ENCODE measurements at places on chromosomes 13 and 19.

GRCh38 chr13:46844431-46844830, 47.5 kb upstream of the ESD start:
- no peak for DNase-seq

GRCh38 chr13:105466376-105466775, 1069.1 kb downstream of the EFNB2 start:
- DNase-seq, result no peak

DNA sequence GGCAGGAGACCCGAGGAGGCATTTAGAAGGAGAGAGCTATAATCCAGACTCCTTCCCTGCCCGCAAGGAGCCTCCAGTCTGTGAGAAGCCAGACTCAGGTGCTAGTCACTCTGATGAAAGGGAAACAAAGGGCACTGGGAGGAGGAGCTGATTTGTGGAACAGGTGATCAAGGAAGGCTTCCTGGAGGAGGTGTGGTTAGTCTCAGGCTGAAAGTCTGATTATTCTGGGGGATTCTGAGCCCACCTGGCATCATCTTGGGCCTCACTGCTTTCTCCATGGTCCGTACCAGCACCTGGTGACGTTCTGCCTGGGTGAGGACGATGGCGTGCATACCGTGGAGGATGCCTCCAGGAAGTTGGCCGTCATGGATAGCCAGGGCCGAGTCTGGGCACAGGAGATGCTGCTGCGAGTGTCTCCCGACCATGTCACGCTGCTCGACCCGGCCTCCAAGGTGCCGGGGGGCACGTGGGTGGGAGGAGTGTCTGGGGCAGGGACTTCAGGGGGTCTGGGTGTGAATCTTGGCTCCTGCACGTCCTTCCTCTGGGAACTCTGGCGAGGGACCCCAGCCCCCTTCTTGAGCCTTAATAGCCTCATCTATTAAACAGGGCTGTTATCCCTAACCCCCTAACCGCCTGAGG, 3.9 kb downstream of the EPS8L1 start:
- DNase-seq, result no peak

DNA sequence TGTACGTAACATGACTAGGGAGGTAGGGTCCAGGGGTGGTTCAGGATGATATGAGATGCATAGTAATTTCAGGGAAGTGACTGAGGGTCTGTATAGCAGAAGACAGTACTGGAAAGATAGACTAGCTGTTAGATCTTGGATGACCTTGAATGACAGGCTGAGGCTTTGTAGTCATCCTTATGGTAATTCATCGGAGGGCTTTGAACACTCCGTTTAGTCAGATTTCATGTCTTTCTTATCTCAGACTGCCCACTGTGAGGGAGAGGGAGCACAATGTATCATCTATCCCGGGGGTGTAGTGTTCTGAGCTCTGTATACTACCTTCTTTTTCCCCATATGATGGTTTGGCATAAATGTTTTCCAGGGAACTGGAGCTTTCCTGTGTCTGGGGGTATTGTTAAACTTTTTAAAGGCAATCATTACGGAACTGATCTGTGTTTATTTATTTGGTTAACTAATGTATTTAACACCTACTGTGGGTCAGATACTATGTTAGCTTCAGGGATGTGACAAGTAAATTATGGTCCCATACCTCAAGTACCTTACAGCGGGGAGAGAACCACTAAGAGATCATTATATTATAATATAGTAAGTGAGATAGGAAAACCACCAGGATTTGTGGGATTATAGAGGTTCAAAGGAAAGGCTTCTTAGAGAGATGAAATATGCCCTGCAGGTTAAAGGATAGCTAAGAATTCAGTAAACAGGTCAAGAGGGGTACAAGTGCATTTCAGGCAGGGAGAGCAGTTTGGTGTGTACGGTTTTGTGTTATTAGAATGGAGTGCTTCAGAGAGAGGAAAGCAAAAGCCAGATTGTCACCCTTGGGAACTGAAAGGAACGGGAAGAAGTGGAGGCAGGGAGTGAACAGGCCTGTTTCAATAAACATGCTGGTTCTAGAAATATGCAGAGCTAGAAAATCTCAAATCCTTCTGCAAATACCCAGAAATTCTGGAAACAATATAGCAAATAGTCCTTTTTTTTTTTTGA, 164.8 kb upstream of the KL start:
- no peak for DNase-seq

GRCh38 chr13:103540382-103540765, 474.2 kb upstream of the SLC10A2 start:
- DNase-seq, result no peak

DNA sequence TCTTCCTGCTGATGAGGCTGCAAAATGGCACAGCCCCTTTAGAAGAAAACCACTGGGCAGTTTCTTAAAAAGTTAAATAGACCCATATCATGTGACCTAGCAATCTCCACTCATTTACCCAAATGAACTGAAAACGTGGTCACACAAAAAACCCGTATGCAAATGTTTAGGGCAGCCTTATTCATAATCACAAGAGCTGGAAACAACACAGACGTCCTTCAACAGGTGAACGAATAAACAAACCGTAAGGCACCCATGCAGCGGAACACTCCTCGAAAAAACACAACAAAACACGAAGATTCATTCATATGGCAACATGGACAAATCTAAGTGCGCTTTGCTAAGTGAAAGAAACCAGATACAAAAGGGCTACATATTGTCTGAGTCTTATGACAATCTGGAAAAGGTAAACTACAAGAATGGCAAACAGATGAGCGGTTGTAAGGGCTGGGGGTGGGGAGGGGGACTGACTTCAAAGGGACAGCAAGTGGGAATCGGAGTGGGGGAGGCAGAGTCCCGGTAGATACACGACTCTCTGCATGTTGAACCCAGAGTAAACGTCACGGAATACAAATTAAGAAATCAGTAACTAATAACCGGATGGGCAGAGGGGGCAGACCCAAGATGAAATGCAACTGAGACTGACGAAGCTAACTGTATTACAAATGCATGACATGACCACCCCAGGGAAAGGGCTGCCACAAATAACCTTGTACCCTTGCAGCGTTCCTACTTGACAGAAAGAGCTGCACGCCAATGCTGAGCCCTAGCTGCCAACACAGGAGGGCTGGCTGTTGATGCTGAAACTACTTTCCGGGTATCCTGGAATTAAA, 33.4 kb downstream of the MLLT1 start:
- no peak for DNase-seq

DNA sequence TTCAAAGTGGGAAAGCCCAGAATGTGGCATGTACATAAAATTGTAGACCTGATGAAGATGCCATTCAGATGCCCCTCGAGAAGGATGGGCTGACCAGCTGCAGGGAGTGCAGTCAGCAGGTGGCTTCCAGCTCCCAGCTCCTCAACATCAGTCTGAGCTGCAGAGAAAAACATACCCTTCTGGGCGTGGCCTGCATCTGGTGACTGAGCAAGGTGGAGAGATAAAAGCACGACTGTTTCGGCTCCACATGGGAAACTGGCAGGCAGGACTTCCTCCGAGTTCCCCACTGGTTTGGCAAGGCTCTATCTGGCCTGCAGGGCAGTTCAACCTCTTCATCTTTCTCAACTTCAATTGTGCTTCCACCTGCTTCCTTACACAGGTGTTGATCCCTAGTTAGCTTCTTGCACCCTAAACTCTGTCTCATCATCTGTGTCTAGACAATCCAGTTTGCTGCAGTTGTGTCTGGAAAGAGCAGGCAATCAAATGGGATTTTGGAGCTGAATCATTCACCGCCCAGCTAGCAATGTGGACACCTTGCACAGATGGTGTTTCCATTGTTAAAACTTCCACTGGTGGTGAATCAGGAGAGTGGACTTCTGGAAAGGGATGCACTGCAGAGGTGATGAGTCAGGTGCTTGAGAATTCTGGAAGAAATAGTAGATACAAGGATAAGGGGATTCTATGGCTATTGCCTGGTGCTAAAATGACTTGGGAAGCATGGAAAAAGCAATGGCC, 56.8 kb downstream of the POLR1D start:
- DNase-seq, result no peak

GRCh38 chr13:25151626-25152195, 20.4 kb downstream of the AMER2 start:
- no peak for DNase-seq

DNA sequence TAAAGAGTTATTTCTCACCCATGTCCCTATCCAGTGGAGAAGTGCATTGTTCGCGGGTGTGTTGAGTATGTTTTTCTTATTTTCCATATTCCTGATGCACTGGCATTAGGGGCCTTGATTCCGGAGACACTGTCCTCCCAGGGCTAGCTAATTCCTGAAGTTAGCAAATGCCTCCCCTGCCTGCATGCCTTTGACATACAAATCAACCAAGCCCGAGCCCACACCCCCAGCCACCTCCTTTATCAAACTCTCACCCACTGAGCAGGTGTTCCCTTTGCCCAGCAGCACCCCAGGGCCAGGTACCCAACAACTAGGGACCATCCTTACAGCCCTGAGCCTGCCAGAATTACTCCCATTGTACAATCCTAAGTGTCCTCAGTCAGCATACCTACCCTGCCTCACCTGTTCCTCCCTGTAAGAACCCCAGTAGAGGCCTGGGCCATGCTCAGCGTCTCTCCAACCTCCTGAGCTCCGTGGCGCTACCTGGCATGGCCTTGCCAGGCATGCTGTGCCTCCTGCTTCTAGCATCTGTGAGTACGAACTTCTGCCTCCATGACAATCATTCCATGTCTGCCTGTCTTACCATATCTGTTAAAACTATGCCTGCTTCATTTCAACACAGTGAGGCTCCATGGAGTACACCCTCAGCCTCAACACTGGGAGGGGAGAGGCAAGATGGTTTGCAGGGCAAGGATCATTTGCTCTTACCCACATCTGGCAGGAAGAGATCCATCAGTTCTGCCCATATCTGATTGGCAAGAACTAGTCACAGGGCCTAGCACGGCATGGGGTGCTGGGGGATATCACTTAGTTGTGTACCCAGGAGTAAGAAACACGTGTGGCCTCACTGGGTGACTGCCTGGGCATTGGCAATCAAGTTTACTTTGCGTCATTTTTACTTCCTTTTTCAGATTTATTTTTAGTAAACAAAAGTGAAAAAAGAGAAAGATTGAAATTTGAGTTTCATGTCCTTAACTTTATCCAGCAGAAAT, 203.9 kb downstream of the SHISA2 start:
- DNase-seq, result no peak

GRCh38 chr13:64283926-64284325, 2868.3 kb upstream of the PCDH20 start:
- DNase-seq, result no peak

DNA sequence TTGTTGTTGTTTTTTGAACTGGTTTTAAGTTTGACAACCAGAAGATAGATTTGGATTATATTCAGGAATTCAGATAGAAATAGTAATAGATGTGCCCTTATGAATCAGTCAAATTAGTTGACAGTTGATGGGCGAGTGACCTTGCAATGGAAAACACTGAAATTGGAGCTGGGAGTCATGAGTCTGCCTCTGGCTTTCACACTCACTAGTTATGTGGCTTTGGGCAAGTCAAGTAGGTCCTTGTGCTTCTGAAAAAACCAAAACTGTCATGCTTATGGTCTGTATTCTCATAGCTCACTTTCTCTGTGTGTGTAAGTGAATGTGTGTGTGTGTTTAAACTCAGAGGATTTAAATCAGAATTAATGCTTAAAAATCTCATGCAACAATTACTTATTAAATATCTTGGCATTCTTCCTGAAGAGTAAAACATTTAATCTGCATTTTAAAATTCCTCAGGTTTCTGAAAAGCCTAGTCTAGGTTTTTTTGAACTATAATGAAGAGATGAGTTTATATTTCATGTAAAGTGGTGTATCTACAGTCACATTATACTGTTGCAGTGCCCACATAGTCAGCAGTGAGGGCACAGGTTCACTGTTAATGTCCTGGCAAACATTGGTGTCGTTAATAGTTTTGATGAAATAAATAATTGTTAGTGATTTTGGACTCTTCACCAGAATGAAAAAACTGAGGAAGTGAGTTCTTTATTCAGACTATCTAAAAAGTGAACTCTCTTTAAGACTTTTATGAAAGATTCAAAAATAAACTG, 32.5 kb downstream of the UCHL3 start:
- DNase-seq, result no peak

GRCh38 chr13:99299920-99300341, 7.3 kb downstream of the GPR183 start:
- no peak for DNase-seq

- no peak for DNase-seq
Measured at GRCh38 chr19:28632371-28633080, 580.4 kb downstream of the UQCRFS1 start.

- no peak for DNase-seq
Measured at GRCh38 chr19:46497773-46498172, 2.1 kb upstream of the PNMA8B start.

- DNase-seq, result no peak
Measured at GRCh38 chr13:20977394-20977793, 74.8 kb upstream of the XPO4 start.

DNA sequence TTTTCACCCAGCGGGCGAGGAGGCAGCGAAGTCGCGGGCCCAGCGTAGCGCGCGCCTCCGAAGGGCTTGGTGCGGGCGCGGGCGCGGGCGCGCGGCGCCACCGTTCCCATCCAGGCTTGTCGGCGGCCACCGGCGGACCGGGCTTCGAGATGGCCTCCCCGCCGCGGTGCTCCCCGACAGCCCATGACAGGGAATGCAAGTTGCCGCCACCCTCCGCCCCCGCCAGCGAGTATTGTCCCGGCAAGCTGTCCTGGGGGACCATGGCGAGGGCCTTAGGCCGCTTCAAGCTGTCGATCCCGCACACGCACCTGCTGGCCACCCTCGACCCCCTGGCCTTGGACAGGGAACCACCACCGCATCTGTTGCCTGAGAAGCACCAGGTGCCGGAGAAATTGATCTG, at the start of gene WDR88:
Gene WDR88 (plus strand): TSS at position 94 of the 400 bp plus-strand sequence. CDS start 56 bp downstream, at position 150.
- DNase-seq, result no peak

- no peak for DNase-seq
Measured at GRCh38 chr19:38411041-38411712, 8.3 kb downstream of the FAM98C start.

- no peak for DNase-seq
Measured at GRCh38 chr19:37484406-37485168, 15.4 kb downstream of the ZNF570 start.

DNA sequence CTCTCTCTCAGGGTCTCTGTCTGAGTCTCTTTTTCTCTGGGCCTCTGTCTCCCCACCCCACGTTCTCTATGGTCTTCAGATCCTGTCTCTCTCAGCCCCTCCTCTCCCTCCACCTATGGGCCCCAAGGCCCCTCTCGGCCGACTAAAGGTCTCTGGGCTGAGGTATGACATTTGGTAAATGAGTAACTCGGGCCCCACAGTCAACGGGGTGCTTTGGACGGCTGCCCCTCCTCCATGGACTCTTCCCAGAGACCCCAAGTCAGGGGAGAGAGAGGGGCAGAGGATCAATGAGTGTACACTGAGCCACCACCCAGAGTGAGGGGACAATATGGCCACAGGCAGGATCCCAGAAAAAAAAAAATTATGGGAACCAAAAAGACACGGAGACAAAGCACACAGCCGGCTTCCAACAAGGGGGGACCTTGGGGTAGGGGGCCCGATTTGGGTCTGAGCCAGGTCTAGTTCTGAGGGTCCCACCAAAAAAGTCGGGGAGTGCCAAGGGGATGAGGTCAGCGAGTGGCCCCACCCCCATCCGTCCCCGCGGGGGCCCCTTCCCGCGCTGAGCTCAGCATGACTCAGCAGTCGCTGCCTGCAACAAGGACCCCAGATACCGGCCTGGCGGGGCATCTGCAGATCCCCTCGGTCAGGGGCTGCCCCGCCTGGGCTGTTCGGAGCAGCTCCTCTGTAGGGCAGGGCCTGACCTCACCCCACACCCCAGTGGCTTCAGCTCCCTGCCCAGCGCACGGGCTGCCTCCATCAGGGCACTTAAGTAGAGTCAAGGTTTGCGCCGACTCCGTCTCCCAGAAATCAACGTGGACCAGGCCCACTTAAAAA, 1.5 kb upstream of the FTL start:
- DNase-seq, result no peak

- no peak for DNase-seq
Measured at GRCh38 chr13:81487151-81487550, 1146.2 kb upstream of the SPRY2 start.
